Stimulated activated CD4-positive, alpha-beta T cell treated with anti-CD3 and anti-CD28 coated beads, Interleukin-2, amount 100 ng/mL, for 24 hours (primary cell): ENCODE measurements at places on chromosomes 12 and 14.

GRCh38 chr14:24036169-24036962 lies 15.4 kb upstream of the CARMIL3 start:
- peak; percentile 71 for DNase-seq

- peak; percentile 59 for DNase-seq
These were observed 17.8 kb upstream of the RPS6KA5 start for GRCh38 chr14:91078095-91078737.

- DNase-seq: no peak
These were observed 12.5 kb downstream of the PCNX1 start for GRCh38 chr14:70919774-70920173.

GRCh38 chr14:66111891-66112290 lies 374.3 kb upstream of the CCDC196 start:
- DNase-seq: no peak

- no peak for DNase-seq
These were observed 113.2 kb downstream of the APAF1 start for GRCh38 chr12:98758331-98758730.

GRCh38 chr12:15939111-15939510 lies 28.0 kb downstream of the DERA start:
- DNase-seq: no peak

GRCh38 chr12:21129906-21130305 lies 1.1 kb upstream of the SLCO1B1 start:
- DNase-seq: no peak

DNA sequence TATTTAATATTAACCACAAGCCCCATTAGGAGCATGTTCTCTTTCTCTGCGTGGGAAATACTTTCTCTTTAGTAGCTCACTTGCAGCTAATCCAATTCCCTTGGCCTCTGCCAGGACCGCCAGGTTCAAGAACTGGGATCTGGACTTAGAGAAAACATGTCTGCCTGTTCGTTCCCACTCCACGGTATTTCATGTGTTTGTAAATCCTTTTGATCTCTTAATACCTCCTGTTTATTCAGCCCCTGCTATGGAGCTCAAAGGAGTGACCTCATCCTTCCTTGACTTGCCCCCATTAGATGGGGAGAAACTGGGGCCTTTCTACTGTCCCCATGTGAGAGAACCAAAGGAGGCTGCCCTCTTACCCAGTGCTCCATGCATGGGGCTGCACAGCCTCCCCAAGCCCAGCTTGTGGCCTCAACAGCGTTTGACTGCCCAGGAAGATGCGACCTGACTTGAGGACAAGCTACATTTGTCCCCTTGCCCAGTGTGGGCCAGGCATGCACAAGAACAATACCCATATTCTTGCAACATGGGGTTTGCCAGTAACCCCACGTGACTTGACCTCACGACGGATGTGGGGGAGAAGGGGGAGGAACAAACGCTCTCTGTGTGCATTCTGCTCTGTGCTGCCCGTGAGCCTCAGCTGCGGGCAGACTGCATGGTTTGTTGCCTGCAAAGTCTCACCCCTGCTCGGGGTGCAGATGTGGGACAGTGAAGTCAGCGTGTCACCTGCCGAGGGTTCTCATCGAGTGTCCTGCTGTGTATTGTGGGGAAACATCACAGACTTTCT lies 30.3 kb downstream of the CD9 start:
- DNase-seq: peak; percentile 57

GRCh38 chr14:92456215-92457015 lies 57.2 kb upstream of the RIN3 start:
- peak; percentile 8 for DNase-seq
